Bone marrow (tissue), 2 donors: ENCODE measurements at places on chromosomes 11 and 22.

GRCh38 chr11:87036756-87037449, 831 bp upstream of the TMEM135 start:
- no peak for DNase-seq

DNA sequence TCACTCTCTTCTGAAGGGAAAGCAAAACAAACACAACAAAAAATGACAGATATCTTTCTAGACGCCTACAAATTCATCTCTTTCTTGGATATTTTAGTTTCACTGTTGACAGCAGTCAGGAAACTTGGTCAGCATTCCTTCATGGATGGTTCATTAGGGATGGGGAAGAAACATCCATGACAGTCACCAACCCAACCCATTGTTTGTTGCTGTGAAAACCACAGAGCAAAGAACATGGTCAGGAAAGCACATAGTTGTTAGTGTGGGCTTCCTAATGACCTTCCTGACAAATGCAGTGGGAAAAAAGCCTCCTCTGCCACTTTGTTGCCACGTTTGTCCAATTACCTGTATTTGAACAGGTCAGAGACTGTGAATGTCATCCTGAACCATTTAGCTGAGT, 139.8 kb upstream of the SNX19 start:
- no peak for DNase-seq

GRCh38 chr11:116918925-116919655, 81.7 kb upstream of the APOA1 start:
- DNase-seq, result no peak

- DNase-seq, result no peak
Observed at GRCh38 chr22:27621486-27622070, 180.0 kb downstream of the MN1 start.

DNA sequence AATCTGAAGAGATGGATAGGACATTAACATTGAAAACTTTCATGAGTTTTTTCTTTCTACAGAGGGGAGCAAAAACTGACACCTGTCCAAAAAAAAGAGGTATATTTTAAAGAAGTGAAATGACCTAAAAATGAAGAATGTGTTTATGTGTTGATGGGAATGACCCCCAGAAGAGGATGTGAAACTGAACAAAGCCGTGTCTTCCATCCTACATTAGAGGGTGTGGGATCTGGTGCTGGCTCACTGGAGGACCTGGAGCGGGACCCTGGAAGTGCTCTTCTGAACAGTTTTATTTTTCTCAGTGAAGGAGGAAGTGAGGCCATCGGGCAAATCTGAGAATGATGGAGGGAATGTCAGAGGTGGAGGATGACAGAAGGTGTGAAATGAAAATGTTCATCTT, 470.1 kb downstream of the NTM start:
- no peak for DNase-seq
